ENCODE measurements at places on chromosomes 11 and 22. TPM values are rescaled to one million over a fixed set of nuclear protein-coding genes. Genes with fewer than 3 reads are reported as not detected.

APOL6 gene
- 20.9 TPM for total RNA-seq

TFIP11 gene
- 40.0 TPM for total RNA-seq

RBM14 gene
- 49.9 TPM for total RNA-seq

PKP3 gene
- 23.9 TPM for total RNA-seq

ALDH3B2 gene
- total RNA-seq, result 0.13 TPM

- DNase-seq, result no peak
Measured at GRCh38 chr11:130629039-130629438, 180.6 kb downstream of the ADAMTS15 start.

GRCh38 chr22:22878801-22879674 lies 8.6 kb upstream of the IGLL5 start:
- no peak for DNase-seq

DNA sequence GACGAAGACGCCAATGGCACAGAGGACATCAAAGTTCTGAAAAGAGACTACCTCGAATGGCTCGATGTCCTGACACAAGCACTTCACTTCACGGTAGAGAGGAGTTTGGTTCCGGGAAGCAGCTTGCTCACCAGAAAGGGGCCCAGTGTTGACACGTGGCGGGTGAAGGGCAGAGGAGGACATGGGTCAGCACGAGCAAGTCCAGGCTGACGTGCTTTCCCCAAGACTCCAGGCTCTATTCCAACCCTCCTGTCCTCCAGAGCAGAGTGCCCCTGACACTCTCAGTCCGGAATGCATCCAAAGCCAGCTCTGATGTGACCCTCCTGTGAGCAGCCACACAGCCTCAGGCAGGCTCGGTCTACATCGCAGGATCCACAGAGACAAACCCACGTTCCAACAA lies 77.5 kb upstream of the BID start:
- no peak for DNase-seq

DNA sequence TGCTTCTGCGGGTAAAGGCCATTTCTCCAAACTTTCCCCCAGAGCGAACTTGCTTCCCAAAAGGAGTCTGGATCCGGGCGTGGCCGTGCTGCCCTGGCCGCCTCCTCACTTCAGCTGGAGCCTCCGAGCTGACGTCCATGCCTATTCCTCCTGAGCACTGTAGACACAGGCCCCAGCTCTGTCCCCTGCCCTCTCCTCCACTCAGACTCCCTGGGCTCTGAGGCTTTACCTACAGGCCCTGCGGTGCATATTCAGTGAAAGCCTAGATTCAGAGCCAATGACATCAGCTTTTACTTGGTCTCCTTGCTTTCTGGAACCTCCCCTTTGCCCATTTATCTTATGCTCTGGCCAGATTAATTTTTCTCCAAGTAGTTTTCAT lies 9.7 kb downstream of the LRP5 start:
- no peak for DNase-seq

- no peak for DNase-seq
Measured at GRCh38 chr11:83007909-83008580, 63.7 kb downstream of the RAB30 start.

- no peak for DNase-seq
Measured at GRCh38 chr11:77815459-77815858, 5.1 kb downstream of the RSF1 start.

DNA sequence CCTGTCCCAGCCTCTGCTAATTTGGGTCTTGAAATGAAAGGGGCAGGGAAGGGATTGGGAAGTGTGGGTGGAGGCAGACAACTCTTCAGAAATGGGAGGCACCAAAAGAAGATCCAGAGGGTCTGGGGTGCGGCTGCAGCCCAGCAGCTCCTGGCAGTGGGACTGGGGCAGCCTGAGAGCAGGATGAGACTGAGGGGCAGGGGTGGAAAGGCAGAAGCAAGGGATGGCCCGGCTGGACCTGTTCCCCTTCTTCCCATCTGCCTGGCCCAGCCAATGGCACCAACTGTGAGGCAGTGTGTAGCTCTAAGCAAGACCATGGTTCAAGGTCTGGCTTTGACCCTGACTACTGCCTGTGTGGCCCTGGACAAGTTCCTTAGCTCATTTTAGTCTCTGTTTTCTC lies 160.4 kb downstream of the ENTHD1 start:
- no peak for DNase-seq

- no peak for DNase-seq
Measured at GRCh38 chr11:125553357-125553756, 15.9 kb upstream of the EI24 start.

DNA sequence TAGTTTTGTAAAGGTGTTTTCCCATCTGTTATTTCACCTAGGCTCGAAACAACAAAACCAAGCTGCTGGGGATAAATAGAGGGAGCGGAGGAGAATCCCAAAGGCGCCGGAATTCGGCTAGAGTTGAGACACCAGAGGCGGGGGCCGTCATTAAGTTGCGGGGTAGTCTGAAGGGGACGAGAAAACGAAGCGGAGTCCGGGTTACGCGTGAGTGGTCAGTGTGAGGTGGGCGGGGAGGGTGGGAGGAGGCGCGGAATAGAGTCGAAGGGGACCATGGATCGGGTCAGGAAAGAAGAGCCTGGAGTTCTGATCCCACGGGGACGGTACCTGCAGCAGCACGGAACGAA lies 361 bp downstream of the SRPRA start:
- no peak for DNase-seq

DNA sequence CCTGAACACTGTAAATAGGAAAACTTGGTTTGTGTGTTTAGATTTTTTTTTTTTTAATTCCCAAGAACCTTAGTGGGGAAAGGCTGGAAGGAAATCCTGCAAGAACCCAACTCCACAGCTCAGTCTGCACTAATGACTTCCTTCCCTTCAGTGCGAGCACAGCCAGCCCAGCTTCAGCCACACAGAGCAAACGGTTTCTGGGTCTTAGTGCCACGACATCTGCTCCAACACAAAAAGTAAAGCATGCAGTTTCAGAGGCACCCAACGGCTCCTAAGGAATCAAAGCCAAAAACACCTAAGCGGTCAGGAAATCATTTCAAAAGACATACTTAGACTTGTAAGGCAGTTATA lies 236.1 kb downstream of the TTC28 start:
- DNase-seq, result peak; percentile 14

- DNase-seq, result no peak
Measured at GRCh38 chr11:40280159-40281051, 1179.0 kb downstream of the LRRC4C start.

DNA sequence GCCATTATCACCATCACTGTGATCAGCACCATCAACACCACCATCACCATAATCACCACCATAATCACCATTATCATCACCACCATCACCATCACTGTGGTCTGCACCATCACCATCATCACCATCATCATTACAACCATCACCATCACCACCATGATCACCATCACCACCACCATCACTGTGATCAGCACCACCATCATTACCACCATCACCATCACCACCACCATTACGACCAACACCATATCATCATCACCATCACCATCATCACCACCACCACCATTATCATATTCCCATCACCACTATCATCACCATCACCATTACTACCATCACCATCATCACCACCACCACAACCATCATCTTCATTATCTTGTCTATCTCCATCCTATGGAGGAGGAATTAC lies 125.2 kb downstream of the PHF21B start:
- DNase-seq, result no peak

DNA sequence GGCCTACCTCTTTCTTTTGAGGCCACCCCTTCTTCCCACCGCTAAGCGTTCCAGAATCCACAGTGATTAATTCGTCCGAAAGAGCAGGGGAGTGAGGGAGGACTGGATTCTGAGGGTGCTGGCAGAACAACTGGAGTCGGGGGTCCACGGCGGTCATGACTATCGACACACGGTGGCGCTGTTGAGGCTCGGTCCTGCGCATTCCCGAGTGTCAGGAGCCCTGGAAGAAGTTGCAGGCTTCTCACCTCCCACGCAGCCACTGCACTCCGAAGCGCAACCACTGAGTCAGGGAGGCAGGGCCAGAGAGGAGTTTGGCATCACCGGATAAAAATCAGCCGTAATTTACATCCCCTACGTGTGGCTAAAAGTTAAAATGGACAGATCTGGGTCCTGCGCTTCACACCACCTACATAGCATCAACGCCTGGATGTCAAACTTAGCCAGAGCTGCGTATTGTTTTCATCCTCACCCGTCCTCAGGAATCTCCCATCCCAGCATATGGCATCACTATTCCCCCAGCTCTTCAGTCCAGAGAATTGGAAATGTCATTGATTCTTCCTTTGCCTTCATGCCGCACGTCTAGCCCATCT lies 10.7 kb upstream of the CTSF start:
- peak; percentile 4 for DNase-seq

GRCh38 chr22:50251477-50252081 lies 514 bp upstream of the HDAC10 start:
- no peak for DNase-seq

GRCh38 chr22:39408807-39409206 lies 9.2 kb downstream of the TAB1 start:
- DNase-seq, result no peak

DNA sequence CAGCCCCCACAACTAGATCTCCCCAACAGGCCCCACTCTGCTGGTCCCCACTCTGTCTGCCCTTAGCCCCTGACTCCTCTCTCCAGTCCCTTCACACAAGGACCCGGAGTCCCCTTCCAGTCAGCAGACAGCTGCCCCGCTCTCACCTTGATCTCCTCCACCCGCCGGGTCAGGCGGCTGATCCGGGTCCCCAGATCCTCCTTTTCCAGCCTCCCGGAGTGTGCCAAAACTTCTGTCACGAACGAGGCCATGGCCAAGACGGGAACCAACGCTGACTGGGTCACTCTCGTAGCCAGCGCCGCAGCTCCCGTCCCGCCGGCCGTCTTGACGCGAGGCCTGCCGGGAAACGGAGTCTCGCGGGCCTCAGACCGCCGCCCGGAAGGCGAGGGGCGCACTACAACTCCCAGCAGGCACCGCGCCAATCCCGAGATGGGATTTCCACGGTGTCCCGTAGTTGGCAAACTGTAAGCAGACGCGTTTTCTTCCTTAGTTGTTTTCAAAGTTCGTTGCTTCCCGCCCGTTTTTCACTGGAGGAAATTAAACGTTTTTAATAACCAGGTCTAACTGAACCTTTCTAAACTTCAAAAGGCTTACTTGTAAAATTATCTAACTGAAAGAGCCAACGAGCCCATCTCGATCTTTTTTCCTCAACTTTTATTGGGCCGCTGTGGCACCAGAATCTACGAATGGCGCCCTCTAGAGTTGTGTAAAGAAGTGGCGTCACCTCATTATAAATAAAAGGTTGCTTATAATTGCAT lies at the start of gene ZW10:
ZW10 (minus strand) TSS at position 277 of the 758 bp plus-strand sequence; CDS start at position 251, 26 bp downstream.
- peak; percentile 85 for DNase-seq

GRCh38 chr11:132818951-132819350 lies 713.4 kb downstream of the OPCML start:
- no peak for DNase-seq

GRCh38 chr11:117431436-117431835 lies 103.8 kb downstream of the CEP164 start:
- no peak for DNase-seq
